ENCODE measurements at places on chromosomes 5 and 9. TPM values are rescaled to one million over a fixed set of nuclear protein-coding genes. Genes with fewer than 3 reads are reported as not detected.
A peak's percentile ranks its signal among the peaks of the same experiment; 100 is the strongest.

GRCh38 chr9:120396418-120396817 lies 183.5 kb downstream of the CDK5RAP2 start:
- DNase-seq: no peak

- peak; percentile 99 for DNase-seq
Measured at GRCh38 chr9:121556580-121556979, 56.9 kb upstream of the GGTA1 start.

DNA sequence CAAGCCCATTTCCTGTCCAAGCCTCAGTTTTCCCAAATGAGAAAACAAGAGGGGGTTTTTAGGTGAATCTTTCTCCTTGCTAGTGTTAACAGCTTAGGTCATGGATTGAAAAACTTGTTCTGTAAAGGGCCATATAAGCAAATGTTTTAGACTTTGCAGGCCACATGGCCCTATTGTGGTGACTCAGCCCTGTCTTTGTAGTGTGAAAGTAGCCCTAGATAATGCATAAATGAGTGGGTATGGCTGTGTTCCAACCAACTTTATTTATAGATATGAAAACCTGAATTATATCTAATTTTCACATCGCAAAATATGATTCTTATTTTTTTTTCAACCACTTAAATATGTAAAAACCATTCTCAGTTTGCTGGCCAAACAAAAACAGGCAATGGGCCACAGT lies 6.9 kb upstream of the BARX1 start:
- peak; percentile 8 for DNase-seq

DNA sequence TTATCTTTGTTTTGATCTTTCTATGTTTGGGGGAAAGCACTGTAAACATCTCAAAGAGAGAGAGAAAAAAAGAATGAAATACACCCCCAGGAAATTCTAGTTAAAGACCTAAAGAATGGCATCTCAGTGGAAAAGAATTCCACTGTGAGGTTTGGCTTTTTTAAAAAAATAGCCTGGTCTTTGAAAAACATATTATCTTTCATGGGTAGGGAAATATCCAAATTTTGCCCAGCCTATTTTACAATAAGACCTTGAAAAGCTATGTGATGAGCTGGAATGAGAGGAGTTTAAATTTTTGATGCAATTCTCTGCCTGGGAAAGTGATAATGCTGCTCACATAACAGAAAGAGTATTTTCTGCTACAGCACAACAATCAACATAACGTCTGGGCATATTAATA lies 348.1 kb upstream of the WWC1 start:
- DNase-seq: peak; percentile 55

GRCh38 chr5:111461255-111461671 lies 51.1 kb downstream of the STARD4 start:
- DNase-seq: peak; percentile 23

DNA sequence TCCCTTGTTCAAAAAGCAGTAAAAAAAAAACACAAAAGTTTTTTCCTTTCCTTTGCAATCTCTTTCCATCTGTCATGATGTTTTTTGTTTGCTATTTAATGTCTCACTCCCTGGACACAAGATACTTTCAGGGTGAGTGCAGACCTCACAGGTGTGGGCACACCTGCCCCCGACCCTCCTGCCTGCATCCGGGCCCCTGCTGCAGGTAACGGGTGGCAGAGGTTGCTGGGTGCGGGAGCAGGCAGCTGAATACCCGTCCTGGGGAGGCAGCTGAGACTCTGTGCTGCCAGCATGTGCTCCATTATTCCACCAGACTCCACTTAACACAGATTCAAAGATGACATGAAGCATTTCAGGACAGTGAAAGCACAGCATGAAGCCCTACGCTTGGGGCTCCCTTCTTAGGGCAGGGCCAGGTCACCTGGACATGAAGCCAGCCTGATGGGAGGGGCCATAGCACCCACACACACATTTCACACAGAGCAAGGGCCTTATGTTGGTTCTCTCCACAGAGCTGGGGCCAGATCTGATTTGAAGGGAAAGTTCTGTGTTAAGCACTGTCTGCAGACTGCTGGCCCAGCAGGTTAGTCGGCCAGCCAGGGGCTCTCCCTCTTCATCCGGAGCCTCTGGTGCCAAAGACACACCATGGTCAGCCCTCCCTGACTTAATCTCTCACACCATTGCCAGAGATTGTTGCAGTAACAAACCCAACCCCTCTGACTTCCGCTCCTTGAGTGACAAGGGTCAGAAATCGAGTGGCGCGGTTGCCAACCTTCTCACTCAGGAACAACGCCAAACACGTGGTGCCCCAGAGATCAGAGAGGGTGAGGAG lies 13.0 kb downstream of the NEK6 start:
- no peak for DNase-seq

Gene PCDHA9
- 0.26 TPM for total RNA-seq

Gene PCDHGB6
- total RNA-seq: 4.3 TPM

Gene NINJ1
- 59.9 TPM for total RNA-seq
